Activated CD4-positive, alpha-beta memory T cell treated with anti-CD3 and anti-CD28 coated beads, Interleukin-2, amount 10 ng/mL, durations not matched to agents 7 days and 5 days (primary cell): ENCODE measurements at places on chromosomes 2 and 18. TPM values are rescaled to one million over a fixed set of nuclear protein-coding genes. Genes with fewer than 3 reads are reported as not detected.

The DHX57 gene
- total RNA-seq = 12.8 TPM

- no peak for DNase-seq
Observed at GRCh38 chr2:196427986-196428634, 211.4 kb upstream of the CCDC150 start.

The CWC22 gene
- 21.3 TPM for total RNA-seq

The CCDC74A gene
- total RNA-seq = 5.2 TPM

The ALPI gene
- not detected for total RNA-seq

- no peak for DNase-seq
Observed at GRCh38 chr2:221590861-221591365, 18.8 kb upstream of the EPHA4 start.

The CNDP1 gene
- not detected for total RNA-seq

DNA sequence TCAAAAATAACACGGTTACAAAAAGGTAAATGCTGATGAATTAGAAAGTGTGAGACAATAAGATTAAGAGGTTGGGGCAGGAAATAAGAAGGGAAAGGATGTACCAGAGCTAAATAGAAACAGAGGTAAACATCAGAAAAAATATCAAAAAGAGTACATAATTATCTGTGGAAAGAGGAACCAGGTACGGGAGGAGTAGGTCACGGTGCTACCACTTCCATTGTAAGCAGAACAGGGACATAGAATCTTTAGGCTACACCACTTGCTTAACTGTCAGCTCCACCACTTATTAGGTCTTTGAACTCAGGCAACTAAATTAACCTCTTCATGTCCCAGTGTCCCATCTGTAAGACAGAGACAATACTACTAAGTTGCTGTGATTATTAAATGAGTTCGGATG, 350.3 kb downstream of the LRATD1 start:
- no peak for DNase-seq

The HNMT gene
- not detected for total RNA-seq

The AQP12A gene
- not detected for total RNA-seq

The ACOXL gene
- 0.18 TPM for total RNA-seq

GRCh38 chr2:223414646-223415045, 187.5 kb downstream of the SCG2 start:
- no peak for DNase-seq
